Vagina (tissue), 2 donors: ENCODE measurements at places on chromosomes 16 and 17. TPM values are rescaled to one million over a fixed set of nuclear protein-coding genes. Genes with fewer than 3 reads are reported as not detected.
A peak's percentile ranks its signal among the peaks of the same experiment; 100 is the strongest.

DNA sequence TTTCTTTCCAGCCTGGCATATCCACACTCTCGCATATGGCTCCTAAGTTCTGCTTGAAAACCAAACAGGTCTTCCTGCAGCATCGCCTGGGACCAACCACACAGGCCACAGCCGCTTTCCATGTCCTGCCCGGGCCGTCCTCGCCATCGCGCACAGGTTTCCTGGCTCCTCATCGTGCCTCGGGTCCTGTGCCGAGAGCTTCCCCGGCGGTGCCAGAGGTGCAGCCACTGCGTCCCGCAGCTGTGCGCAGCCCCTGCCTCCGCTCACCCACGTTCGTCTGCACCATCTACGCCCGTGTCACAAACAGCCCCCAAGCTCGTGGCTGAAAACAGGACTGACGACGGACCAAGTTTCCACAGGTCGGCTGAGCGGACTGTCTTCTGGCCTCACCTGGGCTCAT is 6.3 kb upstream of the ZFPM1 start:
- H3K36me3 ChIP-seq: no peaks in the 10 kb centered on the region
- H3K27me3 ChIP-seq: no peaks in the 10 kb centered on the region
- DNase-seq: no peak
- H3K4me3 ChIP-seq: no peak overlapping the region
- peaks cover 6% of the 10 kb centered on the region for H3K4me1 ChIP-seq

GRCh38 chr17:54968988-54969332 is 395 bp downstream of the STXBP4 start:
- peak overlapping the region; percentile 81 for H3K27ac ChIP-seq
- no peak for DNase-seq
- H3K27me3 ChIP-seq: no peaks in the 10 kb centered on the region
- peaks cover 31% of the 10 kb centered on the region for H3K4me1 ChIP-seq

Gene KRT33B
- not detected for total RNA-seq

Gene SLC16A5
- 26.8 TPM for total RNA-seq

Gene ALOX15B
- total RNA-seq: 28.7 TPM
